Right cardiac atrium (tissue), 5 donors: ENCODE measurements at places on chromosomes 2 and 18. TPM values are rescaled to one million over a fixed set of nuclear protein-coding genes. Genes with fewer than 3 reads are reported as not detected.

DNA sequence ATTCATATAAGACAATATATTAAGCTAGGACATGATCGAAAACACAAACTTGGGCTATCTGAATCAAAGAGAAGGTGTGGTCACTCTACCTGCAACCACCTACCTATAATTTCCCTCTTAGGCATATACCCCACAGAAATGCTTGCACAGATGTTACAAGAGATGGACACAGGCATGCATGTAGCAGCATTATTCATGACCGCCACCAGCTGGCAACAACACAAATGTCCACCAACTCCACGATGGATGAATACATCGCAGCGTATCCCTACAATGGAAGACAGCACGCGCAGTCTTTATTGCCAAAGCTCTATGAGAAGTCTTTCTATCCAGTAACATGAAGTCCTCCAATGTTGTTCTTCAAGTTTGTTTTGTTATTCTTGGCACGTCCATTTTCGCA is 90.8 kb downstream of the ARL4C start:
- DNase-seq, result no peak

DNA sequence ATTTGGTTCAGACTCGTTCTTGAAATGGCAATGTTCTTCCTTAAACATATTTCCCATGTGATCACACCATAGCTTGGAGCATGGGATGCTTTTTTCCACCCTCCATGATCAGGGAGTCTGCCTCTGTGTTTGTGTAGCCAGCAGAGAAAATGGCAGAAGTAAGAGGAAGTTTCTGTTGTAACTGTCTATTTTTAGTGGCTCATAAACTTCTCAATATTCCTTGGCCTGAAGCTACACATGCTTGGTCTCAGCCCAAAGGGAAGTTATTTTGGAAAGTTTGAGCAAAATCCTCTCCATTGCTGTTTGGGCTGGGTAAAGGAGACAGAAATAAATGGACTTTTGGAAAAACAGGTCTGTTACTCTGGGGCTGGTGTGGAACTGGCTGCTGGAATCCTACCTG is 33.4 kb upstream of the ITGA6 start:
- no peak for DNase-seq

DNA sequence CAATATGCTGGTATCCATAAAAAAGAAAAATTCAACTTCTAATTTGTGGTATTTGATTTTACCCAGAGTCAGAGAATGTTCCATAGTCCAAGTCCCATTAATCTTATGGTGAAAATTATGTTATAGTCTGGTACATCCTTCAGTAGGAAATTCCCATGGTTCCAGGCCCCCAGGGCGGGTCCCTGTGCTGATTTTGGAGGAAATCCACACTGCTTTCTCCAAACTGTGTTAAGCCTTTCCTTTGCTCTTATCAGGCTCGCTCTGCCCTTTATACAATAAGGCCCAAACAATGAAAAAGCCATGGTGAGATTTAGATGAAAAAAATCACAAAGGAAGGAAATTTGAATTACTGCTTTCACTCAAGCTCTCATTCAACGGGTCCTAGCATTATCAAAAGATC is 46.8 kb upstream of the DARS1 start:
- DNase-seq, result no peak

The SERPINB2 gene
- total RNA-seq, result not detected

- no peak for DNase-seq
These were observed 94.6 kb upstream of the CHAC2 start for GRCh38 chr2:53672881-53673522.

The ATP6V1B1 gene
- total RNA-seq, result not detected

DNA sequence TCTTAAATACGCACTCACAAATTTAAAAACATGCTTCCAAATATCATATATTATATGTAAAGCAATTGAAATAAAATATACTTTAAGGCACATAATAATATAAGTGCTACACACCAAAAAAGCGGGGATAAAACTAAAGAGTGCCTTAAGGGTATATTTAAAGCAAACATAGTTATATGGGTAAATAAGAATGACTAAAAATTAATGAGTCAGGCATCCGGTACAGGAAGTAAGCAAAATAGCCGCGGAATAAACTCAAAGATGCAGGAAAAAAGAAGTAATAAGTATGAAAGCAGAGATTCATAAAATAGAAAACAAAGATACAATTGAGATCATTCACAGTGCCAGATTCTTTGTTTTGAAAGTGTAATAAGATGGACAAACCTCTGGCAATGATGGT is 503.5 kb upstream of the SOX11 start:
- DNase-seq, result no peak

GRCh38 chr2:132941296-132942020 is 271.5 kb upstream of the LYPD1 start:
- DNase-seq, result no peak

GRCh38 chr2:8432706-8433336 is 249.0 kb upstream of the ID2 start:
- DNase-seq, result no peak

The CCL20 gene
- not detected for total RNA-seq

The GATA6 gene
- total RNA-seq, result 82.1 TPM

The SUCLG1 gene
- 161 TPM for total RNA-seq

The SCLY gene
- total RNA-seq, result 11.2 TPM

The C1GALT1C1L gene
- total RNA-seq, result 3.1 TPM

- DNase-seq, result no peak
These were observed 1.8 kb downstream of the ZFP36L2 start for GRCh38 chr2:43224571-43225092.

DNA sequence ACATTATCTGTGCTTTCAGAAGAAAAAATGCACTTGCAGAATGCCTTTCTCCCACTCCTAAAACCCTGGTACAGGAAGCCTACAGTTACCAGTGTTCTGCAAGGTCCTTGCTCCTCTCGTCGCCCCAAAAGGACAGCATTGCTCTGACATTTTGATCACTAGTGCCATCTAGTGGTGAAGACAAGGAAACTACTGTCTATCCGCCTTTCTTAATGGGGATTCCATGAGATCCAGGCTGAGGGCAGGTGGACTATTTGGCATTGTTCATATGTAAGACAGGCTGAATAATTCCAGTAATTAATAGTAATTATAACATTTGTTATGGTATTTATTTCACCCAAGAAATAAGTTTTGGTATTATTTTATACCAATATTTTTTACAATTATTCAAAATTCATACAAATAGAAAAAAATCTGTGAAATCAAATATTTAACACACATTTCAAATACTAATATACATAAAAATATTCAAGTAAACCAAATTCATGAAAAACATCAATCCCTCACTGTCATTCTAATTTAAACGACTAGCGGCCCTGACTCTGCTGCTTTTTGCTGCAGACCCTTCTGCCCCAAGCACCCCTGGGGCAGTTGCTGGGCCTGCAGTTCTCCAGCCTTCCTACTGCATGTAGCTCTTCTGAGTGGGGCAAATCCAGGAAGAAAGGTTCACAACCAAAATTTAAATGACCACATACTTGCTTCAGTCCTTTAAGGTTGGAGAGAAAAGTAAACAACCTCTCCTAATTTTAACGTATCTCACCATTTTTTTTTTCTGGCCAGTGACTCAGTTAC is 19.0 kb downstream of the TPGS2 start:
- DNase-seq, result peak; percentile 20

GRCh38 chr2:192162392-192163042 is 32.2 kb downstream of the TMEFF2 start:
- peak; percentile 55 for DNase-seq

DNA sequence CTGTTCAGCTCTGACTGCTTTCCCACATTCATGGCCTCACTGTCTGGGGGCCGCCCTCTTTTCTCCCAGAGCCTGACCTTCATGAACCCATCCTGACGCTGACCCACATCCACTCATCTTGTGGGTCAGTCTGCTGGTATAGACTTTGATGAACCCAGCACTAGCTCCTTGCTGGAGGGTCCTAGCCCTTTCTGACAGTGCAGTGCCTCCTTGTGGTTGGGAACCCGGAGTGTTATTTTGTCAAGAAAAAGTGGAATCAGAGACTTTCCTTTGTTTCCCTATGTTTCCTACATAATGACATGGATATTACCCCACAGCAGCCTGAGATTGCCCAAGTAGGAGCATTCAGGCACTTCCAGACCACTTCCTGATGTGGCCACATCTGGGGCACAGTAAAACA is 19.3 kb upstream of the OSR1 start:
- no peak for DNase-seq

- no peak for DNase-seq
These were observed 76.2 kb upstream of the STK39 start for GRCh38 chr2:168323529-168324021.

The FAM110C gene
- total RNA-seq, result 6.9 TPM

DNA sequence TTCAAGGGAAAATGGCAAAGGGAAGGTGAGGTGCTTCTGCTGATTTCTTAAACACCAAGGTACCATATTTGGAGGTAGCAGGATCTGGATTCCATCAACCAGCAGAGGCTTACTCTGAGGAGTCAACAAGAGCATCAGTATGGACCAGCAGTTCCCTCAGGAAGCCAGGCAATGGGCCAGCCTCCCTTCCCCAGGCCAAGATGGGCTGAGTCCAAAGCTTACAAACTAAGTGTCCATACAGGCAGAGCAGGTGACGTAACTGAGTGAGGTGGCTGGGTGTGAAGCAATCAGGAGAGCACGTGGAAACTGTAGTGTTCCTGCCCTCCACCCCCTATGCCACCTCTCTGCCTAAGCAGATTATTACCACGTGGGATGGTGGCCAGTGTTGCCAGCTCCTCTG is 134.2 kb upstream of the HNRNPA3 start:
- DNase-seq, result no peak

DNA sequence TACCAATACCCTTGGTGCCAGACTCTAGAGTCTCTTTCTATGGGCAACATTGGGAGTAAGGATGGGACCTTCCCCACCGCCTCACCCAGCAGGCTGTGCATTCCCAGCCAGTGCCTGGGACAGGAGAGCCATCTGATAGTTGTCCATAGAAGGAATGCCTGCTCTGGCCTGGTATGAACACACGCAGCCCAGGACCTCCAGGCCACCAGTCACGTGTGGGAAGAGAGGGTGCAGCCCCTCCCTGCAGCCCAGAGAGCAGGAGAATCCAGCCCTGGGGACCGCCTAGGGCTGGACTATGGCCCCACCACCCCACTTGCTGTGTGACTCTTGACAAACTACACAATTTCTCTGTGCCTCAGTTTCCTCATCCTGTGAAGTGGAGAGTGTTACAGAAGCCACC is 52.5 kb upstream of the ID2 start:
- no peak for DNase-seq

- no peak for DNase-seq
These were observed 16.6 kb downstream of the EPHA4 start for GRCh38 chr2:221555494-221555846.

The RND3 gene
- total RNA-seq, result 9.1 TPM

The HOXD9 gene
- total RNA-seq, result not detected

- DNase-seq, result no peak
These were observed at the start of gene SCYGR6 for GRCh38 chr2:227724394-227725039. TSS of gene SCYGR6 (minus strand) at chr2:227724757. CDS start at chr2:227724757, 0 bp downstream.

DNA sequence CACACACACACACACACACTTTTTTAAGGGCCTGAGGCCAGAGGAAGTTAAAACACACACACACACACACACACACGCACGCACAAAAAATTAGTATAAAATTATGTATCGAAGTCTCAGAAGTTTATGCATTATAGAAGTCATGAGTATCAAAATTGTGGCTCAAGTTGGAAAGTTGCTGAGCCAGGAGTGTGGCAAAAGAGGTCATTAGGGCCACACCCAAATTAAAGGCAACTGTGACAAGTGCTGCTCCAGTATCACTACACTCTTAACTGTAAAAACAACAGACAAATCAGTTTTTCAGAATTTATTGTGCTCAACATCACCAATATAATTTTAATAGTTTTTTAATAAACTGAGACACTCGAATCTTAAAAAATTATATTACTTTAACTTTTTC is 36.9 kb downstream of the YWHAQ start:
- DNase-seq, result no peak

DNA sequence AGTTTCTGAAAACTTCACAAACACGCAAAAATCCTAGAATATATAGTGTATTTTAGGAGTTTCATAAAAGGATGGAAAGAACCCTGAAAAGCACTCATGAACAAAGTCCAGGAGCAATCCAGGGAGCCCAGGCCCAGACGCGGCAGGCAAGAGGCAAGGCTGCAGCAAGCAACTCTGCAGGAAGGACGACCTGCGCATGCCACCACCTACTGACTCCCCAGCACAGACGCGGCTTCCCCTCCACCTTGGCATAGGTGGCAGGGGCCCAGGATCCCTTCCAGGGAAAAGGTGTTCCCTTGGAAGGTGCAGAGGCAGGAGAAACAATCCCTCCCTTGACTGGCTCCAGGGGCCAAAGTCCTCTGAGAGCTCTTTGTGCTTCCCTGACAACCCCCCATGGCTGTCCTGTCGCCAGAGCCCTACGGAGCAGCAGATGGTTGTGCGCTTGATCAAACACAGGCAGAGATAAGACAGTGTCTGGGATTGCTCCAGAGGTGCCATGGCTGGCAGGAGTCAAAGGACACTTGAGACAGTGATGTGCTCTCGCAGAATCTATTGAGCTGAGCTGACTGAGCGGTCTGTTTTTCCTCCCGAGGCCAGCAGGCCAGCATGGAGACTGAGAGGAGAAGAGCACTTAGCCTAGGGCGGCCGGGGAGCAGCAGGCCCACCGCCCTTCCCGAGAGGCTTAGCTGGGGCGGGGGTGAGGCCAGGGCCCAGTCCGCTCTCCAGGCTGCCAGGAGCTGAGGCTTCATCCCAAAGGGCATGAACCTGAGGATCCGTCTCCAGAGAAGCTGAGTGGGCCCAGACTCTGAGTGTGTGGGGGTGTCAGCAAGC is 10.8 kb upstream of the AMER3 start:
- DNase-seq, result no peak

GRCh38 chr2:63840081-63840784 is 1.5 kb upstream of the UGP2 start:
- no peak for DNase-seq

GRCh38 chr2:86026744-86027065 is 79.0 kb downstream of the POLR1A start:
- DNase-seq, result peak; percentile 41

The ANO7 gene
- total RNA-seq, result 1.0 TPM

DNA sequence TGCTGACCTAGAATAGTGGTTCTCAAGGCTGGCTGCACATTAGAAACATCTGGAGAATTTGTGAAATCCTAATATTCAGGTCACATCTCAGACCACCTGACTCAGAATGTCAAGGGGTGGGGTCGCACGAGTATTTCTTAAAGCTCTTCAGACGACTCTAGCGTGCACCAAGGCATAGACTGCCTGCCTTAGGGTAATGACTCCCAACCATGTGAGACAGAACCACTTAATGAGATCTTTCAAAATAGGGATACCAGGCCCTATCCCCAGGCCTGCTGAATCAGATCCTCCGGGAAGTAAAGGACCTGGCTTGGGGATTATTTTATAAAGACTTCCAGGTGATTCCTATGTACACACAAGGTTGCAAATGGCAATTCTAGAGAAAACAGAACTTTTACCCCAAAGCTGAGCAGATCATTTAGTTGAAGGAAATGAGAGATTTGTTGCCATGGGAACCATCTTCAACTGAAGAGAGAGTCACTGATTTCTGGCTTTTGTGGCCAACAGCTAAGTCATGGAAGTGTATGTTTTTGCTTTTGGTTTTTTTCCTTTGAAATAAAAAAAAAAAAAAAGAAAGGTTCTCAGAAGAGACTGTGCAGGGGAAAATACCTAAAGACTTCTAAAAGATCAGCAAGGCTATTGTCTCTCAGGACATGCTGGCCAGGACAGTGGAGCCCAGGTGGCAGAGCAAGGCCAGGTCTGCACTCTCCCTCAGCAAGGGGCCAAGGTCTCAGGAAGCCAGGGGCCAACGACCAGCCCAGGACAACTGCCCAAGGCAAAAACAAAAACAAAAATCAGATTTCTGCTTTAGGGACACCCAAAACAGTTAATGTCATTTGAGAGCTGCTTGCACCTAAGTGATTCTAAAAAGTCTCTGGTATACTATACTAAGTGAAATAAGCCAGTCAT is 15.3 kb upstream of the LOXHD1 start:
- no peak for DNase-seq
